Uterus (tissue), 4 donors: ENCODE measurements at places on chromosomes 3 and 15. TPM values are rescaled to one million over a fixed set of nuclear protein-coding genes. Genes with fewer than 3 reads are reported as not detected.

- DNase-seq, result no peak
Observed at GRCh38 chr15:69518806-69519205, 66.2 kb downstream of the RPLP1 start.

Gene RBPMS2
- total RNA-seq, result 58.4 TPM

DNA sequence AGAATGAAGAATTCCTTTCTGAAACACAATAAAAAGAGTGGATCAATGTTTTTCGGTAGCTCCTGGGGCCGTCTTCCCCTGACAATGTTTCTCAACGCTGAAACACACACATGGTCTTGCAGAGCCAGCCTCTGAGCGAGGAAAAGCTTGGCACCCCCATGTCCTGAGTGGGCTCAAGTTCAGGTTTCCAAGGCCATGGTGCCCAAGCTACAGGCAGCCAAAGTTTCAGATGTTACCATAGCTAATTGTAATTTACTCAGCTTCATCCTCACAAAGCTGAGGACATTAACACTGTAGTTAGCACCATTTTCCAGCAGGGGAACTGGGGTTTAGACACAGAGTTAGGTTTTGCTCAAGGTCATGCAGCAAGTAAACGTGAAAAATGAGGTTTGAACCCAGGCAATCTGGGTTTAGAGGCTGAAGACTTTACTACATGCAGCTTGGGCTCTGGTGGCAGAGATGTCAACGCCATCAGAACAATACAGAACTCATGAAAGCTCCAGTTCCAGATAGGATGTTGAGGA, 199.1 kb downstream of the TJP1 start:
- no peak for DNase-seq

DNA sequence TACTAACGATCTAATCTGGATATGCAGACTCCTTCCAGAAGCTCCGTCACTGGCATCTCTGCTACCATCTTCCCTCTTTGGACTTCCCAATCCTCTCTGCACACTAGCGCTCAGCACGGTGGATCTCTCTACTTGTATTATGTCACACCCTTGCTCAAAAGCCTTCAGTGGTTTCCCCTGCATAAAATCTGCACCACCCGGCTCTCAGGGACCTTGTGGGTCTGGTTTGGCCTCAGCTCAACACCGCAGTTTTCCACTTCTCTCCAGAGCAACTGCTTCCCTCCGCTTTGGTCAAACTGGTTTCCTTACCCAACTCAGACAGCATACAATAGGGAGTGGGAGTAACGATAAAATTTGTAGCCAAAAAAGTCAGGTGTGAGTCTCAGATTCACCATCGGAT, 30.7 kb upstream of the HES1 start:
- no peak for DNase-seq

GRCh38 chr3:61333192-61333961, 82.1 kb upstream of the FHIT start:
- no peak for DNase-seq

GRCh38 chr15:83065431-83065830, 1.6 kb downstream of the BTBD1 start:
- DNase-seq, result no peak

Gene RSRC1
- total RNA-seq, result 48.6 TPM

DNA sequence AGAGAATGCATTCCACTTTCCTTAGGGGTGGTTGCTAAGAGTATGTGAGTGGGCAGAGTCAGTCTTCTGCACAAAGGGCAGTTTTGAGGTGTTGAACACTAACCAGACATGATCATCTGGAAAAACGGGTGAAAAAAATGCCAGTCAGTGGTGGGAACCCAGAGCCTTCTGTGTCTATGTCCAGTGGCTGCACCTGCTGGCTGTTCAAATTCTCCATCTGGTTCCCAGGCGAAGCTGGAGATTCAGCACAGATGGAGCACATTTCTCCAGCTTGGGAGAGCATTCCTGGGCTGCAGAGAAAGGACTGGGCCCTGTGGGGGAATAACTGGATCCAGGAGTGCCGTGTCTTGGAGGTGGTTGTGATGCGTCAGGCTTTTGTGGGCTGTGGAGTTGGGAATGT, 74.1 kb downstream of the TRAK1 start:
- no peak for DNase-seq

Gene FEM1B
- 106 TPM for total RNA-seq

GRCh38 chr3:10745392-10745791, 70.6 kb upstream of the SLC6A11 start:
- DNase-seq, result no peak

DNA sequence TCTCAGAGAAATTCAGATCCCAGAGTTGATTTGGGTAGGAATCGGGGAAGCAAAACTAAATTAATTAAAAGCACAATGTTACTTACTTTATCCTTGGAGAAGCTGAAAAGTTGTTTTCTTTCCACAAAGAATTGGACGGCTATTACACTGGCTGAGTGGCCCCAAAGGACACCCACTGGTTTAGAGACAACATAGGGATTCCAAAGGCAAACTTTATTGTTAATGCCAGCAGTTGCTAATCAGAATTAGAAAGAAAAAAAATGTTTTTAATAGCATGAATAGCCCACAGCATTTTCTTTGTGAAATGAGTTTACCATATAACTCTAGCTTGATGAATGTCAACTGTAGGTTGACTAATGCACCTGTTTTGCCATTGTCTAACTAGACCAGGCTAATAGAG, 51.7 kb downstream of the WDR49 start:
- DNase-seq, result no peak

Gene PLOD2
- 30.0 TPM for total RNA-seq

Gene PIGZ
- 1.4 TPM for total RNA-seq

DNA sequence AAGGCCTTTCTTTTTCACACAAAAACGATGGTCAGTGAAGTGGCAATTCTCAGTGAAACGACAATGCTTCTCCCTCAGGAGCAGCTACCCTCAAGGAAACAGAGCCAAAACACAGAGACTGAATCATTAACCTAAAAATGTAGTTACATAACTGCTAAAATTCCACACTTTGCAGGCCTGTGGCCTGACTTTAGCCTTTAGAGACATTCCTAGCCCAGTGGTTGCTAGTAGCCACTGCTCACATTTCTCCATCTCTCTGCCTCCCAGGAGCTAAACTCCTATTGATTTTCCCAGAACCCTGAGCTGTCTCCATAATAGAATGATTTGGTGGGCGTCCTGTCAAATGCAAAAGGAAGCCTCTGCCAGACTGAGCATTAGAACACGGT, 630.1 kb upstream of the KCNMB2 start:
- no peak for DNase-seq

- DNase-seq, result no peak
Observed at GRCh38 chr3:148906667-148907066, 41.6 kb downstream of the CPA3 start.

Gene GRK7
- 0.18 TPM for total RNA-seq

Gene RPN1
- total RNA-seq, result 307 TPM

DNA sequence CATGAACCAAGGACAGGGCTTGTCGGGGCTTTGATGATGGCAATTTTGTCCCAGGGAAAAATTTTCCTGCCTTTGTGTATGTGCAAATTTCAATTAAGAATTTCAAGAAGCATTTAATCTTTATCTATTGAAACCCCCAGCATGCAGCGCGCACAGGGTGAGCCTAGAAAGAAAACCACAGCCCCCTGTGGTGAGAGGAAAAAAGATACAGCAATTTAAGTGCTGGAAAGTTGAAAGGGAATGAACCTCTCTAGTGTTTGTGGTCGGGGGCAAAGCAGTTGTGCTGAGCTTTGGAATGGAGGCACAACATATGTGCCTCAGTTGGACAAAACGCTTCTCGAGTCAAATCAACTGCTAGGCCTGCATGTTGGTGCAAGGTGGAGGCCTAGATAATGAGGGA, 111.8 kb upstream of the C15orf61 start:
- no peak for DNase-seq

DNA sequence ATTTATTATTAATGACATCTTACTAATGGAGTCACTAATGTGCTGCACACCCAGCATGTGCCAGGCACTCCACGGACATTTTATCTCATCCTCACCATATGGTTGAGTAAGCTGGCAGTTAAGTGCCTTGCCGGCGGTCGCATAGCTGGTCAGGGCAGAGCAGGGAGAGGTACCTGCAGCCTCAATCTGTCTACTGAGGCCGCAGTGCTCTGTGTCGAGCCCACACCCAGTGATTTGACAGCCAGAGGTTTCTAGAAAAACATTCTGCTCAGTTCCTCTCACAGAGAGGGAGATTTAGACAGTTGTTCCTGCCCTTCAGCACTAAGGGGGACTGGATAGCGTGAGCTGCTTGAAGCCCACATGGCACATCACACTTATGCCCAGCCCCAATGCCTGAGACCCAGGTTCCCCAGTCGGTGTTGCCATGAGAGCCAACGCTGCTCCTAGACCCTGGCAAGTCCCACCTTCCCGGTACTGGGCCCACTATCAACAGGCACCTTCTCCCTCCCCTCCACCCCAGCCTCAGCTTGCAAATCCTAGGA, 2.6 kb downstream of the LIPC start:
- DNase-seq, result no peak

- DNase-seq, result no peak
Observed at GRCh38 chr3:4794331-4794730, 184.9 kb upstream of the BHLHE40 start.

GRCh38 chr15:92584105-92584504, 71.5 kb downstream of the FAM174B start:
- DNase-seq, result no peak

Gene LRRN1
- total RNA-seq, result not detected

Gene ADGRG7
- not detected for total RNA-seq

DNA sequence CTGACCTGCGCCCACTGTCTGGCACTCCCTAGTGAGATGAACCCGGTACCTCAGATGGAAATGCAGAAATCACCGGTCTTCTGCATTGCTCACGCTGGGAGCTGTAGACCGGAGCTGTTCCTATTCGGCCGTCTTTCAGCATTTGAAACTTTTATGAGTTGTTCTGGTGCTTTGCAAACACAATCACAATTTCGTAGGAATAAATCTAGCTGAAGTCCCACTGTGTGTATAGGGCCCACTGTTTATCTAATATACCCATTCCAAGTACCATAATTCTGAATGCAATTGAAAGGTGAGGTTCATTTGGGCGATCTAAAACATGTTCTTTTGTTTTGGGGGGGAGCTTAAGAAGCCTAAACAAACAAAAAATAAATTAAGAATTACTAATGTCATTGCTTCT, 572.1 kb downstream of the FGF12 start:
- DNase-seq, result no peak

- no peak for DNase-seq
Observed at GRCh38 chr15:78301828-78302227, 2.4 kb upstream of the SKIC8 start.

DNA sequence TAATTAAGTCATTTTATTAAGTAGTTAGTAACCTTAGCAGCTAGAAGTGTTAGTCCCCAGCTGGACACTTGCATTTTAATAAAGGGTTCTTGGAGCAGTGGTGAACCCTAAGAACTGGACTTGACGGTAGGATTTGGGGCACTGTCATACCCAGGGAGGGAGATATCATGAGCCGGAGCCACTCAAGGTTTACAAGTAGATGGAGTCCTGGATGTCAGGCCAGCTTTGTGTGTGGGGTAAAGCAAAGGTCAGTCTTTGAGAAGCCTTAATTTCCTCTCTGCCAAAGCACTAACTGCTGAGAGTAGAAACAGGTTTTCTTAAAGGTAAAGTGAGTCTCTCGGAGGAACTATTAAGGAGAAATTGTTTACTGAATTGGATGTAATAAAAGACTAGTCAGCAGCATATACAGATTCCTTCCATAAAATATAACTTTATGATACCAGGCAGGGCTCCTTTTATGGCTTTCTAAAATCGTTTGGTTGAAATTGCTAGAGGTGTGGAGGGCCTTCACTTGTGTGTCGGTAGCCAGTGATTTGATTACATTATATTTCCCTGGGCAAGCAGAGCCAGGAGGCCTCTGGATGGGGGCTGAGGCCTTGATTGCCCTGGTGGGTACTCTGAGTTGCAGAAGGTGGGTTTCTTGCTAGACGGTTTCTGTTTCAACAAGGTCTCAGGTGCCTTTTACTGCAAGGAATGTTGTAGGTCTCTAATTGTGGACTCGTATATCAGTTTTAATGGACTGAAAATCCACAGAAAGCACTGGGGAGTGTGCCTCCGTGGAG, 23.1 kb downstream of the SQOR start:
- DNase-seq, result no peak

DNA sequence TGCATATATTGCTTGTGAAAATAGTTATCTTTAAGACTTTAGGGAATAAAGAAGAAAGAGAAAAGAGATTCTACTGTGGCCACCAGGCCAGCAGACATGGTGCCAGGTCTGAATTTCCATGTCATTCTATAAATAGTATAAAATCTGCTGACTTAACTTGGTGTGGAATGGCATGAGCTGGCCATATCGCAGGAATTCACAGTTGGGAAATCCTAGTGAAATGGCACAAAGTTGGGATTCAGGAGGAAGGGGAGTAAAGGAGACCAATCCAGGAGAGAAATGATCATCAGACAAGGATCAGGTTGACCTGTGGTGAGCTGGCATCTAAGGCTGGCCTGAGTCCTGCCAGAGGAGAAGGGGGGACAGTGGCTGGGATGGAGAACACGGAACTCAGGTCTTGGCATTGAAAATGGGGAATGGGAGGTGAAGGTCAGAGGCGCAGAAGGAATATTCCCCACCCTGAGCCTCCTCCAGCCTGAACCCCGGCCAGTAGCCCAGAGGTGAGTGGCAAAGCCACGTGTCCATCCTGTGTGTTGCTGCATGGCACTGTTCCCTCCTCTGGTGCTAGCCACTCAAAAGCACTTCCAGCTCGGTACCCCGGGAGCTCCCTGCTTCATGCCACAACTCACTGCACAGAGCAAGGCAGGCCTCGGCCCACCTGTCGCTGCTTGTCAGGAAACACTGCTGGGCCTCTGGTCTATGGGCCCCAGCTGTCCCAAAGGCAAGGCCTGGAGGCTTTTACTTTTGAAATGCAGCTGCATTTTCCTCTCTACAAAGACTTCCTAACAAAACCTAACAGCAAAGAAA, 51.4 kb downstream of the SSUH2 start:
- DNase-seq, result no peak

DNA sequence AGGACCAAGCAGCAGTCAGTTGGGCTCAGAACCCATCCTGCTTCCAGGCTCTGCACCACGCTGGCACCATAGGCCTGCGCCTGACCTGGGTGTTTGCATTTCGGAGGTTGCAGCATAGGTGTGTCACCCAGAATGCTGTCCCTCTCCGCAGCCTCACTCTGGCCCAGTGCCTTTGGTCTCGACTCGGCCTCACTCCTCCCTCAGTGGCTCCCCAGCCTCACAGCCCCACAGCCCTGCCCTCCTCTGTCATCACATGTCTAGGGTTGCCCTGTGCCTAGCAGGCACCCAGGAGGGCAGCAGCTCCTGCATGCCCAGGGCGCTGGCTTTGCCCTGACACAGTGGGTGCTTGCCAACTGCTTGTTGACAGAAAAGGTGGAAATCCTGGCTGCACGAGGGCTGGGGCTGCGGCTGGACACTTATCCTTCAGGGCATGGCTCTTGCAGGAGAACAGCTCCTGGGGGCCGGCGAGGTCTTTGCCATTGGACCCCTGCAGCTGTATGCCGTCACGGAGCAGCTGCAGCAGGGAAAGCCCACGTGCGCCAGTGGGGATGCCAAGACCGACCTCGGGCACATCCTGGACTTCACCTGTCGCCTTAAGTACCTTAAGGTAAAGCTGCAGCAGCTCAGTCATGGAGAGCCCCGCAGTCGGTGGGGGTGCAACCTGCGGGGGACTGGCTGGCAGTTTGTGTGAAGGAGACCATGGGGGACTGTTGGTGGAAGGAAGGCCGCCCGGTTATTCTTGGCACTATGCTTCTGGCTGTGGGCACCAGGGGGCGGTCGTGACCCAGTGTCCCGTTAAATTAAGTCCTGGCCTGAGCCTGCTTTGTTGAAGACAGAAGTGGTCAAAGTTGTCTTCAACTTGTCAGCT, 16.2 kb downstream of the NISCH start:
- peak; percentile 59 for DNase-seq

Gene NPTN
- total RNA-seq, result 241 TPM
